SHP77 treated with DMSO at 0.1 percent for 48 hours (cell line): ENCODE measurements at places on chromosomes 2 and 18.

- no peak for DNase-seq
Observed at GRCh38 chr2:227183657-227184367, 19.4 kb downstream of the COL4A3 start.

GRCh38 chr2:239214725-239215124 lies 186.1 kb downstream of the HDAC4 start:
- no peak for DNase-seq

DNA sequence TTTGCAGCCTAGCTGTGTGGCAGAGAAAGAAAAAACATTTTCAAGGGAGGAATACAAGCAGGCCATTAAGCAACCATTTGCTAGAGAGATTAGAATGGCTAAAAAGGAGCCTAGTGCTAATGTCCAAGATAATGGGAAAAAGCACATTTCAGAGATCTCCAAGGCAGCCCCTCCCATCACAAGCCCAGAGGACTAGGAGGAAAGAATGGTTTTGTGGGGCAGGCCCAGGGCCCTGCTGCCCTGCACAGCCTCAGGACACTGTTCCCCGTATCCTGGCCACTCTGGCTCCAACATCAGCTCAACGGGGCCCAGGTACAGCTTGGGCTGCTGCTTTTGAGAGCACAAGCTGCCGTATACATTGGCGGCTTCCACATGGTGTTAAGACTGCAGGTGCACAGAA lies 16.5 kb upstream of the GBX2 start:
- no peak for DNase-seq

GRCh38 chr2:109384308-109385271 lies 229.2 kb downstream of the SEPTIN10 start:
- DNase-seq, result no peak

GRCh38 chr2:16251511-16252225 lies 311.3 kb downstream of the MYCN start:
- no peak for DNase-seq

- DNase-seq, result no peak
Observed at GRCh38 chr2:182866461-182867406, at the start of gene FRZB. Gene FRZB (minus strand): TSS chr2:182866637. CDS start chr2:182866552, 85 bp downstream.

DNA sequence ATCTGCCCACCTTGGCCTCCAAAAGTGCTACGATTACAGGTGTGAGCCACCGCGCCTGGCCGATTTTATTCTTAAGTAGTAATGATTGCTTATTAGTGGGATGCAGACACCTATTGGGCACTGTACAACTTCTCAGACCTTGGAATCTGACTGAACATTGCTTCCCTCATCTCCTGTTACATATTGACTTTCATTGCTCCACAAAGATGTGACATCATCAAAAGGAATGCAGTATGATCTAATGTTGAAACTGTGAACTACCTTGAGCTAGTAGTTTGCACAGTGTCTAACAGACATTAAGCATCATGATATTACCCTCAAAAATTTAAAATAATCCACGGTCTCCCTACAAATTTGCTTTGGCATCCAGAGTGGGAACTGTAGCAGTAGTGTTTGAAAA lies 109.8 kb upstream of the SIX2 start:
- no peak for DNase-seq

DNA sequence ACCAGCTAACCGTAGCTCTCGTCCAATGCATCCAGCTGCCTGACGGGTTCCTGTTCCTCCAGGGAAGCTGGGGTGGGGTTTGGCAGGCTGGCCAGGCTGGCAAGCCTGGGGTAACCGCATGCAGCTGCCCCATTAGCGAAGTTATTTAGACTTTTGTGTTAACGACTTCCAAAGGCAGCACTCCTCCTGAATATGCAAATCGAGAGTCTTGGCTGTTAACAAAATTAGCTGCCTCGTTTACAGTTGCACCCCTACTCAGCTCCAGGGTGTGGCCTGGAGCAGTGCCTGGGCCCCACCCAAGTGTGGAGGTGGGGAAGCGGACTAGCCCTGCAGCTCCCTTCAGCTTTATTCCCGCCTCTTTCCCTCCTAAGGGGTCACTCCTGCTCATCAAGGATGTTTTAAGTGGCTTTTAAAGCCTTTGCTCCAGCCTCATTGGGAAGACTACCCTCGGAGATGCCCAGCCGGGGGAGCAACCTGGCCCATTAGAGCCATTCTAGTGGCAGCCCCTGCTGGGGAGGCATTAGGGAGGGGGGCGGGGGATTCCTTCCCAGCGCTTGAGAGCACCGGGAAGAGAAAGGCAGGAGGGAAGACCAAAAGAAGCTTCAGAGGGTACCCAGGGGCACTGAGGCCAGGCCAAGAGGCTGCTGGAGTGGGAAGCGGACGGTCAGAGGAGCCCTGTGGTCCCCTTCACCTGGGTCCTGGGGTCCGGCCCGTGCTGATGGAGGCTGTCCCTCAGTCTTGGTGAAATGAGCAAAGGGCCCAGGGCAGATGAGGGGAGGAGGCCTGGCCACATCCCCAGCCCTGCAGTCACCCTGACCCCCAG lies 204.1 kb downstream of the CELF4 start:
- no peak for DNase-seq

GRCh38 chr18:6132751-6133368 lies 237.5 kb upstream of the TMEM200C start:
- no peak for DNase-seq

- no peak for DNase-seq
Observed at GRCh38 chr18:59202258-59202820, 17.6 kb upstream of the GRP start.

GRCh38 chr2:109531896-109532727 lies 81.7 kb downstream of the SEPTIN10 start:
- DNase-seq, result no peak

DNA sequence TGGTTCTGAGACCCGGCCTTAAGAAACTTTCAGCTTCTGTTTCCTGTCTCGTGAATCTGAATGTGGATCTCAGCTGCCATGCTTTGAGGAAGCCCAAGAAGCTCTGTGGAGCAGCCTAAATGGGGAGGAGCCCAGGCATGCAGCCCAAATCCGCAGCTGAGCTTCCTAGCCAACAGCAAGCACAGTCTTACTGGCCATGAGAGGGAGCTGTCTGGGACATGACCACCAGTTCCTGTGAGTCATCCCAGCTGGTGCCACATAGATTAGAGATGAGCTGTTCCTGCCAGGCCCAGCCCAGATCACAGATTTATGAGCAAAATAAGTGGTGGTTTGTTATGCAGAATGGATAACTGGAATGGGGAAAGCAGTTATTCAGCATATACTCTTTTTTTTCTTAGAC lies 224.4 kb upstream of the APCDD1 start:
- no peak for DNase-seq

DNA sequence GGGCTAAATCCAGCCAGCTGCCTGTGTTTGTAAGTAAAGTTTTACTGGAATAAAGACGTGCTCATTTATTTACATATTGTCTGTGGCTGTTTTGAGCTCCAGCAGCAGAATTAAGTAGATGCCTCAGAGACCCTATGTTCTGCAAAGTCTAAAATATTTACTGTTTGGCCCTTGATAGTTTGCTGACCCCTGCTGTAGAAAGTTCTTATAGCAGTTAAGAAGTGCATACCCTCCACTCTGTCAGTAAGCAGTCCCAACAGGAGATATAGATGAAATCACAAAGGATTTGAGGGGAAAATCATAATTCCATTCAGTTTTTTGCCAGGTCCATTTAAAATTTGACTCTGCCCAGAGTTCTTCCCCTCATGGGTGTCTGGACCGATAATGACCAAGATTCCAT lies 50.1 kb upstream of the ITM2C start:
- no peak for DNase-seq

- no peak for DNase-seq
Observed at GRCh38 chr18:49678440-49678839, 116.6 kb downstream of the LIPG start.

GRCh38 chr18:43992741-43993140 lies 687.9 kb upstream of the SETBP1 start:
- no peak for DNase-seq

DNA sequence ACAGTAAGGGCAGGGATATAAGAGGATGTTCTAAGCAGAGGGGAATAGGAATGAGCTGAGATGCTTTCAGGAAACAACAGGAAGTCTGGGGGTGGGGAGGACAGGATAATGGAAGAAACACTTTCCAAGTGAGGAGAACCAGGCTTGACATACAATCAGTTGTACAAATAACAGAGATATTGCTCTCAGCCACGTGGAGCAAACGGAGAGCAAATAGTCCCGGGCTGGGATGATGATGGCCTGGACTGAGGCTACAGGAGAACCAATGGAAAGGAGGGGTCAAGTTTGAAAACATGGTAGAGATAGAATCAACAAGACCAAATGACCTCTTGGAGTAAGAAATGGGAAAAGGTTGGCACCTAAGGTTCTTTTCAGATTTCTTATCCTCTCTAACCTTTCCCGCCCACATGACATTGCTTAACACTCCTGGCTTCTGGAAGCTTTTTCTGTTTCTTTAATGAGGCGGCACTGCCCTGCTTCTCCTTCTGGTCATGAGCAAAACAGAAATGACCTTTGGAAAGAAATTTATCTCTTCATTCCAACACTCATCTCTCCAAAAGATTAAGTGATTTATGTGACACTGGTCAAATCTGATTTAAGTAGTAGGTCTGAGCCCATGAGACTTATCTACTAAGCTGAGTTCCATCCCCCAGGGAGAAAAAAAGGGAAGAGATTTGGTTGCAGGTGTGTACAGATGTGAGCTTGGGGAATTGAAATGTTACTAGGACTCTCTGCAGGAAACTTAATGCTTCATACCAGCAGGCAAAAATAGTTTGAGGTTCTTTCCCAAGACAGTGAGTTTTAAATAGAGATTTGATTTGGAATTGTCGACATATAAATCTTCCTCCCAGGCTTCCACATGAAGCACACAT lies 442.9 kb upstream of the HNRNPA3 start:
- DNase-seq, result no peak

DNA sequence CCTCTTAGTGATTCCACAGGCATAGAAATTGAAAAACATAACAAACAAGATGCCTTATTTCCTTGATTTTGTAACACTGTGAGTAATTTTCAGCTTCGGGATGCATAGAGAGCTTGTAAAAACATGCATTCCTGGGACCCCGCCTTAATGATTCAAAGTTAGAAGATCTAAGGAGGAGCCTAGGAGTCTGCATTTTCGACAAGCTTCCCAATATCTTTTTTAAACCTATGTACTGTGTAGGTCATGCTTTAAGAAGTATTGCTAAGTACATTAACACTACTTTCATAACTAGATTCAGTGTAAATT lies 109.8 kb upstream of the ZNF516 start:
- DNase-seq, result no peak

- DNase-seq, result no peak
Observed at GRCh38 chr2:168149150-168149974, 98.0 kb downstream of the STK39 start.

GRCh38 chr2:17733599-17733998 lies 20.0 kb downstream of the SMC6 start:
- no peak for DNase-seq

DNA sequence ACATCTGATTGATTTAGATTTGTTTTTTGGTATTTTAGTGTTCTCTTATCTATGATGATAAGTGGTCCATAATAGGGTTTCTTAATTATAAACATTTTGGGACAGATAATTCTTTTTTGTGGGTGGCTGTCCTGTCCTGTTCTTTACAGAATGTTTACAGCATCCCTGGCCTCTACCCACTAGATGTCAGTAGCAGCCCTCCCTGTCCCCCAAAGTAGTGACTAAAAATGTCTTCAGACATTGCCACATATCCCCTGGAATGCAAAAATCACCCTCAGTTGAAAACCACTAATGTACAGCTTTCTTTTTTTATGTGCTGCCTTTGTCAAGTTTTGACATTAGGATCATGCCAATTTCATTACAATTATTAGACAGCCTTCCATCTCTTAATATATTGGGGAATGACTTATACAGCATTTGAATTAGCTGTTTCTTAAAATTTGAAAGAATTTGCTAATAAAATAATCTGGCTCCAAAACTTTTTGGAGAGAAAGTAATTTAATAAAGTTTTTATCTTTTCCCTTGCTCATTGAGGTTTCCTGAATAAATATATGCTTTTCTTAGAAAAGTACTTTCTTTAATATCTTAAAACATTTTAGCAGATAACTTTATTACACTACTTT lies 19.5 kb downstream of the WIPF1 start:
- DNase-seq, result no peak

DNA sequence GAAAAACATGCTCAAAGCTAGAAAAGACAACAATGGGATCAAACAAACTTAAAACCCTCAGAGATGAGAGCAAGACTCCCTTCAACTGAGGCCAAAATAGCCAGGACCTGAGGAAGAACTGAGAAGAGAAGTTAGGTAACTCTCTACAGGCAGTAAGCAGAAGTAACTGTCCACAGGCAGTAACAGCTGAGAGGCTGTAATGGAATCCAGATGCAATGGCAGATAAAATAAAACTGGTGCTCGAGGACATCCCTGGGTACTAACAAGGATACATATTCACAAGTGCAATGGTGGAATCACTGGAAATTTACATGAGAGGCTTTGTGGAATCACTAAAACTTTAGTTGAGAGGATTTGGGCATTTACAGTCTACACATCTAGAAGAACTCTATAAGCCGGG lies 30.4 kb upstream of the C2orf66 start:
- DNase-seq, result no peak

DNA sequence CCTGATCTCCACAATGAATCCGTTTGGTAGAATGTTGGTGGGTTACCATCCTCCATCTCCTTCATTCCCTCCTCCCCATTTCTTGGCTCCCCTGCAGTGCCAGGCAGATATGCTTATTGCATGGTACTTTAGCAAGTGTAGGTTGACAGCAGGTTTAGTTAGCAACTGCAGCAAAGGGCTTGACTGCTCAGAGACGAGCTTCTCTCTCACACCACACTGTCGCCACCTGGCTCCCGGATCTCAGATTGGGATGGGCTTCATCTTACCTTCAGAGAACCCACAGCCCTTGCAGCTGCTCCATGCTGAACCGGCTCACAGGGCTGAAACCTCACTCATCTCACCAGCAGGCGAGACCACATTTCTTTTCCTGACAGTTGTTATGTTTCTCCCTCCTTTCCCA lies 88.8 kb downstream of the VWA3B start:
- no peak for DNase-seq

DNA sequence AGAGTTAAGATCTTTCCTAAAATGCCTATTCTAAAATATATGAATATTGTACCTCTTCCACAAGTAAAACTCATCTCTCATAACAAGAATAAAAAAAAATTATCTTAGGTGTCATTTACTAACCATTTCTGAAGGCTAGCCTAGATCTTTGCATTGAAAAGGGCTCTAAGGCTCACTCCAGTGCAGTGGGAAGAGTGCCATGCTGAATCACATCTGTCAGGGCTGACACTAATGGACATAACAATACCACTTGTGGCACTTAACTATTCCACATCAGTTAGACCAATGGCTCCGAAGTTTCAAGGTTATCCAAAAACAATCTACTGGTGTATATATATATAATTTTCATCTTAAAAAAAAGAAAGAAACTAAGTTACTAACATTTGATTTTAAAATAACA lies 130.2 kb downstream of the EXOC6B start:
- DNase-seq, result no peak

- DNase-seq, result no peak
Observed at GRCh38 chr2:11339508-11340083, 4.8 kb downstream of the ROCK2 start.

- DNase-seq, result peak; percentile 59
Observed at GRCh38 chr2:216083464-216084281, 2.0 kb downstream of the TMEM169 start.

DNA sequence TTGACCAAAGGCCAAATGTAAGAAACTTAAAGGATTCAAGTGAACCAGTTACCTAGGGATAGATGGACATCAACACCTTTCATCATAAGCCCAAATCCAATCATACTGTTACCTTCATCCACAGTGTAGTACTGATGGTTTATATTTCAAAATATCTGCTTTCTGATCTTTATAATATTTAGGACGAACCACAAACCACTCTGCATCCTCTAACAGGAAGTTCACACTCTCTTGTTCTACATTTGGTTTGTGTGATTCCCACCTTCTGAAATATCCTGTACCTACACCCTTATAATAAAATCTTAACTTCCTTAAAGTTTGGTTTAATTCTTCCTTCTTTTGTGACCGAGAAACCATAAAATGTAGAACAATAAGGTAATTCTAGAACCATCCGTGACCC lies 535.7 kb upstream of the CHAC2 start:
- DNase-seq, result no peak
